Psoas muscle (tissue), 8 donors: ENCODE measurements at places on chromosomes 12 and 14. TPM values are rescaled to one million over a fixed set of nuclear protein-coding genes. Genes with fewer than 3 reads are reported as not detected.

Gene NCKAP5L
- total RNA-seq = 16.5 TPM

Gene PSMD9
- total RNA-seq = 22.1 TPM

Gene CLEC4D
- total RNA-seq = not detected

Gene KERA
- not detected for total RNA-seq

Gene TMEM132C
- 0.16 TPM for total RNA-seq

Gene SLCO1B3
- total RNA-seq = not detected

Gene SDR9C7
- not detected for total RNA-seq

Gene METTL3
- 19.2 TPM for total RNA-seq
